HEK293T (cell line): ENCODE measurements at places on chromosomes 5 and 9.

GRCh38 chr5:81418606-81419005 lies 24.7 kb upstream of the ACOT12 start:
- DNase-seq = no peak

GRCh38 chr9:18601026-18601425 lies 127.1 kb downstream of the ADAMTSL1 start:
- DNase-seq = no peak

DNA sequence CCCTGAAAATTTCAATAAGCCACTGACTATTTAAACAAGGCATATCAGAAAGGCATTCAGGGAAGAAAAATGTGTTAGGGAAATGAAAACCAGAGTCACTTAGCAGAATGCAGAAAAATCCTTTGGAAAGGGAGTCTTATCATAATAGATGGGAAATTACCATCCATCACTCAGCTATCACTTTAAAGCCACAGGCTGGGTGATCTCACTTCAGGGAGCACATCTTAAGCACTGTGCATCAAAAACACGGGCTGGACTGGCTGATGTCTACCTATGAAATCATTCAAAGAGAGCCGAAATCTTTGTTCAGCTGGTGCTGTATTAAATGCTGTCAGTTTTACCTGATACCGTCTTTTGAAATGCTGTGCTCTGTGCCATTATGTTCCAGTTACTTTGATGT lies 73.5 kb downstream of the C9orf57 start:
- DNase-seq = no peak

- no peak for DNase-seq
Observed at GRCh38 chr5:176884571-176884890, 14.6 kb downstream of the HK3 start.

DNA sequence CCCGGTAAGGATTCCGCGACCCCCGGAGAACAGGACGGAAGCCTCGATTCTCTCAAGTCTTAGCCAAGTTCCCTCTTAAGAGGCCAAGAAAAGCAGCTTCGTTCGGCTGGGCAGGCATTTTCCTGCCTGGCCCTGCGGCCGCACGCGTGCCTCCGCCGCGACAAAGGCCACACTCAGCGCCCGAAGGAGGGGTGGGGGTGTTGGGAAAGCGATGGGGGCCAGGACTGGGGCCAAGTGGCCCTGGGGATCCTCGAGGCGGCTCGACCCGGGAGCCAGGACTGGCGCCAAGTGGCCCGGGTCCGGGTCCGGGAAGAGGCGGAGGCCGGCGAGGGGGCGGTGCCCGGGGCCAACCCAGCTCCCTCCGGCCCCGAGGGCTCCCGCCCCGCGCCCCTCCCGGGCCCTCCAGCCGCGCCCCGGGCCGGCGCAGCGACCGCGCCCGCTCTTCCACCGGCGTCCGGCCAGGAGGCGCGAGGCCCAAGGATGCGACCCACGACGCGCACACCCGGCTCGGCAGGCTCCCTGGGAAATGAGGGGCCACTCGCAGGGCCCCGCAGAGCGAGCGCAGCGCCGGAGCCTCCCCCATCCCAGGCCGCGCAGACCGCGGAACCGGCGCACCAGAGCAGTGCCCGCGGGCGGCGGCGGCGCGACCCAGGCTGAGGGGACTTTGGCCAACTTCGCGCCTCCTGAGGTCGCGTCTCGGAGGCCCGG lies 756 bp downstream of the VAV2 start:
- no peak for DNase-seq

DNA sequence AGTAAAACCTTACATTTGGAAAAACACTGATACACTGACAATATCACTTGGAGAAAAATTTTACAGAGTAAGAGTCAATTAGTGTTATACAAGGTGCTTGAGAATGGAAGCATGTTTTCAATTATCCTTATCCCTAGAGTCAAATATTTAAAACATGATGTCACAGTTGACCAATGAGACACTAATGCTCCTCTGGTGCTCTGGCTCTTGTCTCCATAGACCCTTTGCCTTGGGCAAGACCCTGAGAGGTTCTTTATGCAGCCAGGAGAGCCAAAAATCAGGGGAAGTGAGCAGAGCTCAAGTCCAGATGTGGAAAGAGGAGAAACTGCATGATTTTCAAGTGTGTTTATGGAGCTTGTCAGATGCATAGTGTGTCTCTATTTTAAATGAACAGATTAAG lies 153.9 kb downstream of the MARCHF11 start:
- no peak for DNase-seq

GRCh38 chr9:98256756-98257155 lies 1.3 kb upstream of the TBC1D2 start:
- peak; percentile 46 for DNase-seq

GRCh38 chr5:139382807-139383206 lies 290 bp downstream of the SLC23A1 start:
- DNase-seq = no peak

GRCh38 chr5:151238303-151238741 lies 14.4 kb upstream of the CCDC69 start:
- DNase-seq = no peak

- DNase-seq = no peak
Observed at GRCh38 chr9:128895556-128895955, 13.6 kb downstream of the LRRC8A start.

DNA sequence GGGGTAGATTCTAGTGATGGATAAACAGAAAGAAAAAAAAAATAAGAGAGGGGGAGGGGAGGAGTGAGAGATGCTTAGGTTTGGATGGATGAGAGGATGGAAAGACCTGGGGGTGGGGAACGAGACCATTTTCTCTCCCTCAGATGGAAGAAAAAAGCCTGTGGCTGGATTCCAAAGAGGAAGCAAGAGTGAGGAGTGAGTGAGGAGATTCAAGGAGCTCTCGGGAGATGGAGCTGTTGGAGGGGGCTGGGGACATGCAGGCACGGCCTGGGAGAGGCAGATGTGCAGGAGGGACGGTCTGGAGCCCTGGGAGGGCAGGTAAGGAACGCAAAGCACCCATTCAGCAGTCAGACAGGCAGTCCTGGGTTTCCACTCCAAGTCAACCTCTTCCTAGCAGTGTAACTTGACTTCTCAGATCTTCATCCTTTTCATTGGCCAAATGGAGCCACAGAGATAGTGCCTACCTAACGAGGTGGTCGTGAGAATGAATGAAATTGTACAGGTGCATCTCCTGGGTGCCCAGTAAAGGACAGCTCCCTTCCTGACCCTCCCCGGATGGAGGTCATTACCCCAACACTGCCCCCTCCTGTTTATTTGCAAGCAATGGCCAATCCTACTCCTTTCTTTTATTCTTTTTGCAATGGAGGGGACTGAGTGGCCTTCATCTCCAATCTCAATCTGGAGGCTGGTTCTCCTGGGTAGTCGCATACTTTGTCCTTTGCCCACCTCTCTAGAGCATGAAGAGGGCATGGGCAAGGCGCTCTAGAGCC lies 52.2 kb downstream of the PCDH1 start:
- DNase-seq = peak; percentile 54

DNA sequence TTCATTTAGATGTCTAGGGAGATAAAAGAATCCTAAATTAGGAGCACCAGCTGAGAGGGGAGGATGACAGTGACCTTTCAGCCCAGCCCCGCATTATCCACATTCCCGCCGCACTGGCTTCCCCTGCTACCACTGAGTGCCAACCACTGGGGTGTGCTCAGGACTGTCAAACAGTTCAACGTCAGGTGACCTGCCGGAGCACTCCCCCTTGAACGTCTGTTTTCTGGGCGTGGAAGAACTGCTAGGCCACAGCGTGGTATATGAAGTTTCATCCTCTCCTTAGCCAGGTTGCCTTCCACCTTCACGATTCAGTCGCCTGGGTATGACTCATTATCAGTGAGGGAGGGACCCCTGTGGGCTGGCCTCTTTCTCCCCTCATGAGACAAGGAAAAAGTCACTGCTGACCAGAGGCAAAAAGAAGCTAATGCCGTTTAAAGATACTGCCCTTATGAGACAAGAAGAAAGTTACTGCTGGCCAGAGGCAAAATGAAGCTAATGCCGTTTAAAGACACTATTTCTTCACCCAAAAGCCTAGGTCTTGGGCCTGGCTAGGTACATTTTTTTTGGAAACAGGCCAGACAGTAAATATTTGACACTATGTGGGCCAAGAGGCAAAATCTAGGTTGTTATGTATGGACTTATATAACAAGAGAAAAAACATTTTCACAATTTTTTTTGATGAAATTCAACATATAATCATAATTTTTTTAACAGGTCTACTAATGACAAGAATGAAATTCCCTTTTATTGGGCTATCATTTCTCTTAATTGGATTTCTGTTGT lies 4.6 kb downstream of the NMRK1 start:
- DNase-seq = peak; percentile 13

- no peak for DNase-seq
Observed at GRCh38 chr5:5217371-5217770, 77.2 kb downstream of the ADAMTS16 start.

DNA sequence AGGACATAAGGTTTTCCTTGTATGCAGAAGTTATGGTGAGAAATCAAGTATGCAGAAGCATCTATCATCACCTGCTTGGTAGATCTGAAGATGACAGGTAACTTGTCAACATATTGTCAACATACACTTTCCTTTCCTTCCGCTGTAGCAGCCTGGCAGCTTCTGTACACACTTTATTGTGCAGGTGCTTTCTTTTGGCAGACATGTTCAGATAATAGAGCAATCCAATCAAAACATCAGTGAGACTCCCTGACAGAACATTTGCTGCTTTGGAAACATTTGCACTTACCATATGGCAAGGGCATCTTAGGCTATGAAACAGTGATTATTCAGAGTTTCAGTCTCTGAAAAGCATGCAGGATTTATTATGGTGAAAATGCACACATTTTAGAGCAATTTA lies 161.1 kb upstream of the CDH12 start:
- no peak for DNase-seq

DNA sequence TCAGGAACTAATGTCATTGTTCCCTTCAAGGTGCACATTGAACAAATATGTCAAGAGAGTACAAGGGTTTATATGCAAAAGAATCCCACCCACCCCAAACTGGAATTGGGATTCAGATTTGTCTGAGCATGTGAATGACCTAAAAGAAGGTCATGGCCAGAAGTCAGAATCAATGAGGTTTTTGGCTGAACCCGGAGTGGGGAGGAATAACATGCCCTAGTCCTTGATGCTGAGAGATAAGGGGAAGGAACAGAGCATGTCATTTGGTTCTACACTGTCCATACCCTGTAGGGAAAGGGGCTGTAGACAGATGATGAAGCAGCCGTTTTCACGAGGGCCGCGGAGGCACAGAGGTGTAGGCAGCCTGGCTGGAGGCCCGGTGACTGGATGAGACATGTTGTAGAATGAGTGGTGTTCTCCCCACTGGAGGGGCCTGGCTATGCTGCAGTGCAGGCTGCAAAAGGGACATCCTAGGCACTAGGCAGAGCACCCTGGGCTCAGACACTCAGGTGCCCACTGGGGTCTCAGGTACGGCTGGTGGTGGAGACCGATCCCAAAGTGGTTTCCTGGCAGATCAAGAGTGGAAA lies 65.9 kb downstream of the ZFAND5 start:
- no peak for DNase-seq

DNA sequence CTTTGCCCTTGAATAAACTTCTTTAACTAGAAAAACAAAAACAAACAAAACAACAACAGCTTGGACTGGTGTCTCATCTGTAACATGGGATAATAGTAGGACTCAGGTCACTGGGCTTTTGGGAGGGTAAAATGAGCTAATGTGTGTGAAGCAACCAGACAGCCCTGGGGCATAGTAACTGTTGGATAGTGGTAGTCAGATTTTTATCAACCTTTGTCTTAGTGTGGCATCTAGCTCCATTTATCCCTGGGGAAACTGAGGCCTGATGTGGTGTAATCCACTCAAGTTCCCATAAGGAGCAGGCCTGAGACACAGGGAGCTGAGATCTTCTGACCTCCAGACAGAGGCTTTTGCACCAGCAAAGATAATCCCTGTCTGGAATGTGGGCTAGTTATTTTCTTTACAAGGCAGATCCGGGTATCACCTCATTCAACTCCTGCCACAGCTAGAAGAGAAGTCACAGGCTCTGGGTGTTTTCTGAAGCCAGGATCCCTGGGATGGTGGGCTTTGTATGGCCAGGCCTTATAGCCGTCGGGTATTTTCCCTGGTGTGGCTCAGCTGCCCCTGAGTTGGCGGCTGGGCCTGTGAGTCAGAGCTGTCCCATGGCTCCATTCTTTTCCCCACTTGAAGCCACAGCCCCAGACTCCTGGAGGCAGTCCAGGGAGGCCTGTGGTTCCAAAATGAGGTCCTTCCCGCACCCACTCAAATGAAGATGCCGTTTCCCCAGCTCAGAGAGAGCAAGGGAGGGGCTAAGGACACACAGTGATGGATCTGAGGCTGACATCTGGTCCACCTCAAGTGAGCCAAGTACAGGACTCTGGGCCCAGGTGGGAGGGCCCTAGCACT lies 26.1 kb upstream of the CSF1R start:
- DNase-seq = no peak

DNA sequence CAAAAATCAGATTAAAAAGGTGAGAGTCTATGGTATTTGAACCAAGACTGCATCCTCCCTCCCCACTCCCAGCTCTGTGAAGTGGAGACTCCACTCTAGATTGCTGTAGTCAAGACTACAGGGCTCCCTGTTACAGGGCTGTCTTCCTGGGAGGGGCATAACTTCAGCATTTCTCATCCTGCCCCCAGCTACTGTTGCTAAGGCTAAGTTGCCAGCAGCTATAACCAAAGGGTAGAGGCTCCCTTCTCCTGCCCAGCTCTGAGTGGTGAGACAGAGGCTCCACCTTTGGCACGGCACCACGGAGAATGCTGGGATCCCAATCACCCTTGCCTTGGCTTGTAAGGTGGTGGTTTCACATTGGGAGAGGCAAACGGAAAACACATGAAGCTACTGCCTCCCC lies 39.2 kb upstream of the GCNT4 start:
- no peak for DNase-seq

DNA sequence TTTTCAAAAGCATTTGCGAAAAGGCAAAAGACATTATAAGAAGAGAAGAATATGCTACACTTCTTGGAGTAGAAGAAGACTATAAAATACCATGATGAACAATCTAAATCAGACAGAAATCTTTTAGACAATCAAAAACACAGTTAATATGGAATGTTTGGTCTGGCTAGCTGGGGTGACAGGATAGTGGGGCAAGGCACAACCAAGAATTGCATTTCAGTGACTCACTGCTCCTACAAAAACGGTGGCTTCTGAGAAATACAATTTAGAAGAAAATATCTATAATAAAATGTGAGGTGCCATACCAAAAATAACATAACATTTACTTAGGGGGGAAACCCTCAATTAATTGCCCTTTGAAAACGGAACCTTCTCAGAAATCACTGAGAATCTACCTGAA lies 363.4 kb downstream of the NPR3 start:
- DNase-seq = no peak

DNA sequence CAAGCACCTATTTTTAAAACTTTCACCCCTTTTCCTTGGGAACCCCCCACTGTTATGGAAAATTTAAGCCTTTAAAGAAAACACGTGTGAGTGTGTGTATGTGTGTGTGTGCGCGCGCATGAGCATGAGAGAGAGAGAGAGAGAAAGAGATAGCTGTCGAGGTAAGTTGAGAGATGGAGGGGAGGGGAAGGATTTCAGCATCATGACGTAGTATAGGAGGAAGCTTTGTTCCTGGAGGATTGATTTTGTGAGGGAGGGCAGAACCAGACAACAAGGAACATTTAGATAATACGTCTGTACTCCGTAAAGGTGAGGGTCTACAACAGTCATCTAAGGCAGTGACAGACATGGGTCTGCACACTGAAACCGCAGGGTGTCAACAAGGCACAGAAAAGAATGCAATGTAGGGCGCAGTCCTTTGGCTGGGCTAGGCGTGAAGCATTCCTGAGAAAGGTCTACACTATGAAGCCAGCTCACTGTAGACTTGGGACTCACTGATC lies 227.7 kb downstream of the SMARCA2 start:
- DNase-seq = no peak
